ENCODE measurements at places on chromosomes 4 and X.

- DNase-seq: no peak
Observed at GRCh38 chrX:136794080-136794479, 13.3 kb upstream of the ARHGEF6 start.

GRCh38 chrX:69387567-69388487, 116.3 kb upstream of the NALF2 start:
- peak; percentile 56 for DNase-seq

DNA sequence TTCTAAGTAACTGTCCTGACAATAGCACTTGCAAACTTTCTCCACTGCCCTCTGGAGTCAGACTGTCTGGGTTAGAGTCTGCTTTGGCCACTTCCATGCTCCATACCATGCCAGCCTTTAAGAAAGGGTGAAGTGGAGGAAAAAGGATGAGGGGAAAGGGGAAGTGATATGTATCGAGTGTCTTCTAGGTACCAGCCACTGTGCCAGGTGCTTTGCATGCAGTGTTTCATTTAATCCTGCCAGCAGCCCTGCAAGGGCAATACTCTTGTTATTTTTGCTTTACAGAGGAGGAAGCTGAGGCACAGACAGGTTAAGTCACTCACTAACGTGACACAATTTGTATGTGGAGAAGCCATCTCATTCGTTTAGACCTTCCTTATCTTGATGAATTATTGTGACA, 55.6 kb downstream of the RTL9 start:
- no peak for DNase-seq

DNA sequence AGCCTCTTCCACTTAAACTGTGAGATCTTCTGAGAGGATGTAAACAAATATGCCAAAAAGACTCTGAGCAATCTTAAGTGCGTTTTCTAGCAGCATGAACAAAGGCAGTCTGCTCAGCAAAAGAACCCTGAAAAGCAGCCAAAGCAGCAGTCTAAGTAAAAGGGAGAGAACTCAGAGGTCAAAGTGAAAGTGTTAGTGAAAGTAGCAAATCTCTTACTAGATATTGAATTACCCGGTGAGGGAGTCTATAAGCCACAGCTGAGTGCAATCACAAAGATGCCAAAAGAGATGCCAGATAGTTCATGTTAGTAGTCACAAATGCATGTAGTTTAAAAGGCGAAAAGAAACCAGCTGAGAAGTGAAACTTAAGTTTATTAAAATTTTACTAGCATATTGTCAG, 7.9 kb upstream of the GNRHR start:
- DNase-seq: no peak

- DNase-seq: no peak
Observed at GRCh38 chrX:111006116-111006515, 89.9 kb upstream of the PAK3 start.

DNA sequence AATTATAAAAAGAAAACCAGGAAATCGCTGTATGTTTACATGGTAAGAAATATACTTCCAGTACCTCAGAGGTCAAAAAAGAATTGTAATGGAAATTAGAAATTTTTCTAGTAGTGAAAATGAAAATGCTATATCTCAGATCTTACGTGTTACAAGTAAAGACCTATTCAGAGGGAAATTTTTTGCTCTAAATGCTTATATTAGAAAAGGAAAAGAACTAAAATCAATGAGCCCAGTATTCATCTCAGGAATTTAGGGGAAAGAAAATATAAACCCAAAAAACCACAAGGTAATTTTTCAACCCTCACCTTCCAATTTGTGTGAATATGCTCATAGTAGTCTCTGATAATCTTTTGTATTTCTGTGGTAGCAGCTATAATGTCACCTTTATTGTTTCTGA, 145.6 kb downstream of the RAP1GDS1 start:
- DNase-seq: no peak

- DNase-seq: no peak
Observed at GRCh38 chrX:18490806-18491555, 65.6 kb downstream of the CDKL5 start.

- DNase-seq: no peak
Observed at GRCh38 chr4:138815811-138816210, 199.8 kb upstream of the NOCT start.

- DNase-seq: no peak
Observed at GRCh38 chr4:184117662-184118199, 99.9 kb downstream of the ENPP6 start.

- DNase-seq: no peak
Observed at GRCh38 chr4:55654131-55654530, 18.0 kb upstream of the NMU start.

GRCh38 chr4:159770401-159770800, 667.5 kb downstream of the RAPGEF2 start:
- no peak for DNase-seq

DNA sequence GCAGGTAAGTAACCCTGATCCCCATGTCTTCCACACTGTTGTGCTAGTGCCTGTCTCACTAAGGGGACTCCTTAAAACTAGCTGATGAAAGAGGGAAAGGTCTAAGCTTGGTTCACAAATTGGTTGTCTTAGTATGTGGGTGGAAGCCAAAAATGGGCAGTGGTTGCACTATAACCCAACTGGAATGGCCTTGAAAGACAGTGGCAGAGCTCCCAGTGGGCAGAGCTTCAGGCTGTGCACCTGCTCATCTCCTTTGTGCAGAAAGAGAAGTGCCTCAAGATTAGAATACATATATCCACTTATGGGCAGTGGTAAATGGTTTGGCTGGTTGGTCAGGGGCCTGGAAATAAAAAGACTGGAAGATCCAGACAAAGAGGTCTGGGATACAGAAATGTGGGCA, 7.2 kb downstream of the SYN1 start:
- no peak for DNase-seq

DNA sequence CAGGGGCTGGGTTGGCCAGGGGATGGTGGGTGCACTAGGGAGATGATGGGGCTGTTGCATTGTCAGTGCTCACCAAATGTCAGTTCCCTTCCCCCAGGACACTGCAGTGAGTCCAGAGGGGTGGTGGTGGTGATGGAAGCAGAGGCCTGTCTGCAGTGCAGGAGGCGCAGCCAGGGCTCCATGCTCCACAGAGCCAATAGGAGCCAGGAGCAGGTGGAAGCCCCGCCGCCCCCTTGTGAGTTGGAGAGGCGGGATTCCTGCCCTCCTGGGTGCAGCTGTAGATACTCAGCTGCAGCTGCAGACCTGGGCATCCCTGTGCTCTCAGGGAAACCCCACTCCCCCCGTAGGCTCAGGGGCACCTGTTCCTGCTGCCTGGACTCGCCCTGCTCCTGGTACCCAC, 284.7 kb downstream of the EVC2 start:
- DNase-seq: no peak

GRCh38 chr4:151408630-151409469, at the start of gene FHIP1A:
TSS of gene FHIP1A (plus strand) at chr4:151409176. CDS start at chr4:151566260, 157,084 bp downstream.
- peak; percentile 89 for DNase-seq

DNA sequence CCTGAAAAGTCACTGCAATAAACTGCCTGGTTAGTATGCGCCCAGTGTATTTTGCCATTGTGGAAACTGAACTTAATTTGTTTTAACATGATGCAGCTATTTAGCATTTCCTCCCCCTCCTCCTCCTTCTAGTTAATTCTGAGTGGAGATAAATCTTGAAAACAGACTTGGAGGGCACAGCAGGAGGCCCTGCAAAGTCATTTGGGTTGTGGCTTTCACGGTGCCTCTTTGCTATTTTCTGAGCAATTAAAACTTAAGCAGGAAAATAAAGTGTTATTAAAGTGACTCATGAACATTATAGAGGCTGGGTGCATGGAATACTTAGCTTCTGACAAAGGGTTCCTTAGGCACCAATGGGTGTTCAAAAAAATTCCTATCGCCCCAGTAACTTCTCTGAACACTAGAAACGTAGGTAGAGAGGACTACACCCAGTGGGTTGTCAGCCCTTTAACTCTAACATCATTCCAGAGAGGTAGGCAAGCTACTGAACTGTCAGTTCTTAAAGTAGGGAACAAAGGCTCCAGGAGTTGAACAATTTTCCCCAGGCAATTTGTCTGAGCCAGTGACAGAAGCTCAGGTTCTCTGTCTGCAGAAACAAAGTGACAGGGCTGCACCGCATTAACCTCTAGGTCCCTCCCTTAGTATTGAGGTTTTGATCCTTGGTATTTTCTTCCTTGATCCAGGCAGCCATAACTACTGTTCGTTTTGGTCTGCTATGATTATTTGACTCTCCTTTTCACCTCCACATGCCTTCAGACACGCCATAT, 158.3 kb upstream of the KIT start:
- DNase-seq: no peak

- peak; percentile 16 for DNase-seq
Observed at GRCh38 chrX:44828008-44828605, 15.7 kb upstream of the DUSP21 start.

DNA sequence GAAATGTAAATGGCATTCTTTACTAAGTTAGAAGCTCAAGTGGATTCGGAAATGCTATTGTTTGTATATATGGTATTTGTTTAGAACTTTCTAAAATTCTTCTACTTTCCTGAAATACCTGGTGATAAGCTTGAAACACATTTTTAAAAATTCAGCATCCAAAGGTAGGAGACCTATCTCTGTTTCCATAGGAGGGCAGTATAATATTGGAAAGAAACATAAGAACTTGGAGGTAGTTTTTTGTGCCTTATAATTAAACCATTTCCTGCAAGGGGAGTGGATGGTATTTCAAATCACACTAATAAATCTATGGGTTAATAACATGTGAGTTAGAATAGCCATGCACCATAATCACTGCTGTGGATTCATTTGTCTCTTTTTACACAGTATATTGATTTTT, 217.4 kb upstream of the AADAT start:
- DNase-seq: no peak

GRCh38 chr4:57973819-57974218, 863.6 kb upstream of the IGFBP7 start:
- no peak for DNase-seq

DNA sequence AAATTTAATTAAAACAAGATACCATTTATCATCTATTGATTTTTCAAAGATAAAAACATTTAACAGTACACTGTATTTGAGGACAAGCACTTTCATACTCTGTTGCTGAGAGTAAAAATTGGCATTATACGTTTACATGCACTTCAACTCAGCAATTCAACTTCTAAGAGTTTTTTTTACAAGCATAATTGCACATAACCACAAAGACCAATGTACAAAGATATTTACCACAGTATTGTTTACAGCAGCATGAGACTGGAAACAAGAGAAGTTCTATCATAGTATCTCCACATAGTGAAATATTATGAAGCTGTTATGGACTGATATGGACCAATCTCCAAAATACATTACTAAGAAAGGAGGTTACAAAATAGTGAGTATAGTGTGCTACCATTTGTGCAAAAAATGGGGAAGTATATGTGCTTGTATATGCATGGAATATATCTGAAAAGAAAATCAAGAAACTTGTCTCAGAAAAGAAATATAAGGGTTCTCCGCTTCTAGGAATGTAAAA, 10.9 kb downstream of the GAB3 start:
- DNase-seq: peak; percentile 35

- no peak for DNase-seq
Observed at GRCh38 chrX:97909245-97909644, 1025.5 kb downstream of the RPA4 start.

- no peak for DNase-seq
Observed at GRCh38 chr4:35975617-35976355, 268.5 kb downstream of the ARAP2 start.

- DNase-seq: no peak
Observed at GRCh38 chrX:68703846-68704245, 56.4 kb downstream of the STARD8 start.

DNA sequence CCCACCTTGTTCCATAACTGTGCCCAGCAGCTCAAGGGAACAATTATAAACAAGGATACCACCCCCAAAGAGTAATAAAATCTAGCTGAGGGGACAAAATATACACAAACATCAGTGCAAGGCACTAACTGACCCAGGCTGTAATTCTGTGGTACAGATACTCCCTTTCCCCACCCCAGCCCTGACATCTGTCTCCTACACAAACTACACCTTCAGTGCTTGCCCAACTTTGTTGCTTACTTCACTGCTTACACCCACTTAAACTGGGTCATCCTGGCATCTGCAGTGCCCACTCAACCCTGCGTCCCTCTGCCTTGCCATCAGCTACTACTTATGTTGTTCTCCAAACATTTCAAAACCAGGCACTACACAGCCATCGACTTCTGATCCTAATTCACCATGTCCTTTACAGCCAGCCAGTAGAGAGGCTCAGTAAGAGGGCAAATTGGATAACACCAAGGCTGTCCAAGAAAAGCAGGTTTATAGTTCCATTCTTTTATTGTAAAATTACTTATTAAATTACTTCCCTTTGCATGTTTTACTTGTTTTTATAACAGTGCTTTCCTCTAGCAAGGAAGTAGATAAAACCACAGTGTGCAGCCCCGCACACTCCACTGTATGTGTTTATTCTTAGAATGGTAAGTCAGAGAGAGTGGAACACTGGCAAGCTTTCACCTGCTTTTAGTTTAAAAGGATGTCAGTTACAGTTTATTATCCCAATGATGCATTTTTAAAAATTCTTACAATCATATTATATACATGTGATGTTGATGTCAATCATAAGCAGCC, 149.6 kb downstream of the INPP4B start:
- DNase-seq: no peak

DNA sequence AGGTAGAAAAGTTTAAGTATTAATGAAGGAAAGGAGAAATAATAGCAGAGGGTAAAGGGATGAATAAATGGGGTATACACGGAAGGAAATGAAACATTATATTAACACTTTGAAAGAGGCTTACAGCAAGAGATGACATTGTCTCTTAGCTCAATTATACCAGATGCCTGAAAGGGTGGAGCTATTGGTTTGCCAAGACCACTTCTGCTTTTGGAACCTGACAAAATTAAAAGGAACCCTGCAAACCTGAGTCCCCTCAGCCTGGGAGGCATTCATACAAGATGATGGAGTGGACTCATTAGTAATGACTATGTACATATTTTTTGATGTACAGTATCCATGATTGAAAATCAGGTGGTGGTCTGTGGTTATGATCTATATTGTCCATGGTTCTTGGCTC, 45.1 kb upstream of the HPF1 start:
- DNase-seq: no peak

GRCh38 chr4:183806341-183806740, 98.8 kb upstream of the STOX2 start:
- DNase-seq: no peak

- no peak for DNase-seq
Observed at GRCh38 chrX:17459661-17460060, 84.7 kb downstream of the NHS start.

GRCh38 chrX:134626434-134626833, 31.8 kb downstream of the PLAC1 start:
- DNase-seq: no peak

GRCh38 chr4:25786497-25787065, 76.2 kb downstream of the SEL1L3 start:
- no peak for DNase-seq

DNA sequence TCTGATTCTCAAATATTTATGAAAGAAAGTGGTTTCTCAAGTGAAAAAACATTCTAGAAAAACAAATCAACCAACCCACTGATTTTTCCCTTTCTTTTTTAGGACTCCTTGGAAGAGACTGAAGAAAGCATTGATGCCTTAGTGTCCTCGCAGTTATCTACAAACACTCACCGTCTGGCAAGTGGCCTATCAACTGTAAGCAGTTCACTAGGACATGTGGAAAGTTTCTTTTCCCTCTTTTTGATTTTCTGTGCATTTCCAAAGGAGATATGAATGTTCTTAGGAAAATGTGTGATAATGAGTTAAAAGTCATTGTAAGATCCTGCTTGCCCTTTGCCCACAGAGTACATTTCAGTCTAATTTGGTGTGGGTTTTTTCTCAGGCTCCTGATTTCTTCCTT, 95.9 kb downstream of the SYTL5 start:
- DNase-seq: no peak

Measured in SW480 (cell line).